ENCODE measurements at places on chromosomes 6 and 20.

- peak; percentile 24 for DNase-seq
Measured at GRCh38 chr6:107458672-107459282, 587 bp downstream of the PDSS2 start.

GRCh38 chr6:167934426-167934864 lies 63.0 kb upstream of the KIF25 start:
- no peak for DNase-seq

- no peak for DNase-seq
Measured at GRCh38 chr6:150931405-150931804, 65.9 kb downstream of the MTHFD1L start.

DNA sequence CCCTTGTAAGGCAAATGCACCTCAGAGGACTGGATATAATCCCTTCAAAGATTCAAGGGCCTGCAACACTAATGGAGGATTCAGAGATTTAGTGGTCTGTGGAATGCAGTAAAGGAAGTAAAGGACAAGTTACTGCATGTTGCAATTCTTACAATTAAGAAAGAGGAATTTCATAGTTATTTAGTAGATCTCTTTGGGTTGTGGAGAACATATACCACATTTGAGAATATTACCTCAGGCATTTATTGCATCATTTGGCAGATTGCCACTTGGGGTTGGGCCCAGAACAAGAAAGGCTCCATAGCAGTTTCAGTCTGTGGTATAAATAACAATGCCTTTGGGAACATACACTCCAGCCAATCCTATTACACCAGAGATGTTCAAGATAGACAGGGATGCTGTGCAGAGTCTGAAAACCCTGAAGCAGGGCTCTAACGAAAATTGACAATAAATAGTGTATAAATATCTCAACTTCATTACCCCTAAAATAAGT lies 20.9 kb upstream of the EPM2A start:
- DNase-seq: no peak

DNA sequence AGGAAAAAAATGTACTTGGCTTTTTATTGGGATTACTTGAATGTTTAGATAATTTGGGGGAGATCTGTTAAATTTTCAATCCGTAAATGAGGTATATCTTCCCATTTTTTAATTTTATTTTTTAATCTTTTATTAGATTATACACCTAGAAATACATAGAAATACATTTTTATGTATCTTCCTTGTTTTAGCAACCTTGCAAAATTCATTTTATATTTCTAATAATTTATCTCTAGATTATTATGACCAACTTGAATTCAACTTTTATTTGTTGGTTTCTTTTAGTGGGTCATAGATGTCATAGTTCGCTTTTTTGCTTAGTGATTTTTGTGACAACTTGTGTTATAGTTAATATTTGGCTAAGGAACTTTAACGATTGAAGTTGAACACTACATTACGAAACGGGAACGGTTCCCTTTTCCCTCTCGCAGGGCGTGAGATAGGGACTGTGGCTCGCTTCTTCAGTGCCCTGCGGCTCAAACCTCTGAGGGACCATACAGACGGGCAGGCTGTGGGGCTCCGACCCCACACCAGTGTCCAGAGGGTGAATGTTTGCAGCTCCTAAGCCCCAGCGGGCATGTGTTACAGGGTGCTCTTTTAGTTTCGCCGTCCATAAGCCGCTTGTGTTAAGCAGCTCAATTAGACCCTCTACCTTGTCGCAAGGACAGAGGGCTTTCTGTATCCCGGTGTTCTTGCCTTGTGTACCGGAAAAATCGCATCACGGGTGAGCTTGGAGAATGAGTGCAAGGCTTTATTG lies 53.8 kb downstream of the PRND start:
- no peak for DNase-seq
